ENCODE measurements at places on chromosomes 5 and 9.

- DNase-seq: no peak
Observed at GRCh38 chr5:1883120-1883924, 597 bp upstream of the IRX4 start.

GRCh38 chr9:115717298-115717697 lies 436.3 kb upstream of the PAPPA start:
- no peak for DNase-seq

DNA sequence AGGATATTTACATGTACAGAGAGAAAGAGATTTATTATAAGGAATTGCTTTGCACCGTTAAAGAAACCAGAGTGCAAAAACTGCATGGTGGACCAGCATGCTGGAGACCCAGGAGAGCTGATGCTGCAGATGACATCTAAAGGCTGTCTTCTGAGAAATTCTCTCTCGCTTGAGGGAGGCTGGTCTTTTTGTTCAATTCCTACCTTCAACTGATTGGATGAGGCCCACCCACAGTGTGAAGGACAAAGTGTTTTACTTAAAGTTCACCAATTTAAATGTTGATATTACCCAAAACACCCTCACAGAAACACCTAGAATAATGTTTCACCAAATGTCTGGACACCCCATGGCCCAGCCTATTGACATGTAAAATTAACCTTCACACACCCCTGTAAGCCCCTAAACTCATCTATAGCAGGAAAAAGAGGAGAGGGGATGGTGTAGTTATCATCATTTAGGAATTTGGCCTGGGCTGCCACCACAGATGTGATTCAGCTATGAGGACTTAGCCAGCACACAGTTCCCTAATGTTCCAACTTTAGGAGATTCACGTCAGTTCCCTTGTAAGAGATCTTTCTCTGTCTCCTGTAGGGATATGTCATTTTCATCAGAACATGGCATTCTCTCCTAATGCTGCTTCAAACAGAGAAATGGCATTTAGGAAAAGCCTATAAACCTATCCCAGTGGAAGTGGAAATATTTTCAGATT lies 358.2 kb upstream of the TLE4 start:
- no peak for DNase-seq

DNA sequence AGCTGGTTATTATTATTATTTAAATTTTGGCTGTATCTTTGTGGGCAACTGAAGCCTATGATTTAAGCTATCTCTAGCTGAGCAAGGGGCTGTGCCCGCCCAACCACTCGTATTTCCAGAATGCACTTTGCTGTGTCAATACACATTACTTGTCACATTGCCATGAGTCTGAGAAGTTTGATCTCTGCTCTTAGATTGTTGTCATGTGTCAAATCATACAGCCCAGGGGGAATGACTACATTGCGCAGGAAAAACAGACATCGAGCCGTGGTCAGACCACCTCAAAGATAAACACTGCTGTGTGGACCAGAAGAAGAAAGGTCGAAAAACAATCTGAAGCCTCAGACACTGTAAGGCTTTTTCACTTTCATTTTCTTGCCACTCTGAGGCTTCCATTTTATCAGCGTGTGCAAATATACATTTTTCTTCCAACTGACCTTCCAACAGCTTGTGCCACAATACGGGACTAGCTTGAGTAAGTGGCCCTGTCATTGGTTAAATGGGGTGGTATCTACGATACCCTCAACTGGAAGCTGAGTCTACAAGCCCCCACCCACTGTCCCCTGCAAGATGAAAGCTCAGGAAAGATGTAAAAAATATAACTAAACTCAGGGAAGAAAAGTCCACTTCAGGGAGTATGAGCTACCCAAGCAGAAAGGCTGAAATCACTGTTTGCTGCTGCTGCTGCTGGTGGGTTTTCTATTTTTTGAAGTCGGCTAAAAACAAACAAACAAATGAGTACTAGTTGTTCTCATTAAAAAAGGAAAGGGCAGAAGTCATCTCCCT lies 603.0 kb downstream of the BNC2 start:
- DNase-seq: no peak

GRCh38 chr5:125581311-125581710 lies 834.9 kb upstream of the ZNF608 start:
- no peak for DNase-seq

DNA sequence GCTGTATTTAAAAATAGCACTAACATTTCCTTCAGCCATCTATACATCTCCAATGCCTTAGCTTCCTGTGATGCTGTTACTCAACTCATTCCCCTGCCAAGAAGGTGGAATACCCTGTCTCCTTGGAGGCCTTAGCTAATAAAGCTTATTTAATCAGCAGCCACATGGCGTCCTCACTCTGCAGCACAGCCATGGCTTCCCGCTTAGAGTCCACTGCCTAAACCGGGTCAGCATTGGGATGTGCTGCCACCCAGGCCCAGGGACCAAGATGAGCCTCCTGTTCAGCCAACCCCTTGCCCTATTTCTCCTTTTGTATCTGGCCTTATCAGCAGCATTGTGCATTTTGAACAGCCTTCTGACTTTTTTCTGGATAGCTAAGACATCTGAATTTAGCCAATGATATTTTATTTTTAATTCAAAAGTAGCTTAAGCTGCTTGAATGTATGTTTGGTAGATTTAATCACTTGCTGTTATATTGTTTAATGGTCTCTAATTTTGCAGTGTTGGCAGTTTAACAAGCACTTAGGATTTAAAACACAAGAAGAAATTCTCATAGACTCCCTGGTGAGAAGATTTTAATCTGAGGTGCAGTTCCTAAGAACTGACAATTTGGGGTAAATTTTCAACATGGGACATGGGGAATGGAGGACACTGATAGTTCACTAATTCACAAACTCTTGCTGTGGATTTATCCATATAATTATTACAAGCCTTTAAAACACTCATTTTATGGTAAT lies 113.0 kb downstream of the RPS23 start:
- DNase-seq: no peak

DNA sequence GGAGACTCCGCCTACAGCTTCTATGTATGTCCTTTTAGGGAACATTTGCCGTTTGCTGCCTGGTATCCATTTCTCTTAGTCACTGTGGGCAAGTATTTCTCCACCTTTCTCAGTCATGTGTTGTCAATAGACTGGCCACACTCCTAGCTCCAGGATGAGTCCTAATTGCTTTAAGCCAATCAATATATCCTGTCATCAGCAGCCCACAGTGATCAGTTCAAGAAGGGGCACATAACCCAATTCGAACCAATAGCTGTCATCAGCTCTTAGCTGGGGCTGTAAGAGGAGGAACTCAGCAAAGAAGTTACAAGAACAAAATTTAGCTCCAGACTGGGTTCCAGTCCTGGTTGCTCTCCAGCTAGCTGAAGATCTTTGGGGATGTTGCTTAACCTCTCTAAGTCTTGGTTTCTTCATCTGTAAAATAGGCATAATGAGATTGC lies 70.7 kb upstream of the MAN2A1 start:
- DNase-seq: no peak

DNA sequence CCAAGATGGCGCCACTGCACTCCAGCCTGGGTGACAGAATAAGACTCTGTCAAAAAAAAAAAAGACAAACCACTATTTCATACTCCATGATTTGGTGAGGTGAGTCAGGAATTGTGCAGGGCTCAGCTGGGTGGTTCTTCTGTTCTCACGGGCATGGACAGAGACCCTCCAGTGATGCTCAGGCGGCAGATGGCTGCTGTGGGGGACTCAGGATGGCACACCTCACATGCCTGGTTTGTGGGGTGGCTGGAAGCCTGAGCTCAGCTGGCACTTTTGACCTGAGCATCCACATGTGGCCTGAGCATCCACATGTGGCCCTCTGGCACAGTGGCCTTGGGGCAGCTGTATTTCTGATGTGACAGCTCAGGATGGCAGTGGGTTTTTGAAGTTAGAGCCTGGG lies 217.2 kb downstream of the IRX2 start:
- DNase-seq: no peak

- no peak for DNase-seq
Observed at GRCh38 chr9:2790466-2790865, 53.4 kb downstream of the PUM3 start.

DNA sequence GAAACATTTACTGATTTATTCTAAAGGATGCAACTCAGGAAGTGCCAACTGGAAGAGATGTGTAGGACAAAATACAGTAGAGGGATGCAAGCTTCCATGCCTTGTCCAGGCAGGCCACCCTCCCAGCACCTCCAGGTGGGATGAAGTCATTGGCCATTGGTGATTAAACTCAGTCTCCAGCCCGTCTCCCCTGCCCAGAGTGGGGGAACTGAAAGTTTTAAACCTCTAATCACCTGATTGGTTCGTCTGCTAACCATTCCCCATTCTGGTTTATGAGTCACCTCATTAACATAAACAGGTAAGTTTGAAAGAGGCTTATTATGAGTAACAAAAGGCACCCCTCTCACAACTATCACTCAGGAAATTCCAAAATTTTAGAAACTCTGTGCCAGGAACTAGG lies 8.1 kb downstream of the TNFAIP8 start:
- DNase-seq: no peak

DNA sequence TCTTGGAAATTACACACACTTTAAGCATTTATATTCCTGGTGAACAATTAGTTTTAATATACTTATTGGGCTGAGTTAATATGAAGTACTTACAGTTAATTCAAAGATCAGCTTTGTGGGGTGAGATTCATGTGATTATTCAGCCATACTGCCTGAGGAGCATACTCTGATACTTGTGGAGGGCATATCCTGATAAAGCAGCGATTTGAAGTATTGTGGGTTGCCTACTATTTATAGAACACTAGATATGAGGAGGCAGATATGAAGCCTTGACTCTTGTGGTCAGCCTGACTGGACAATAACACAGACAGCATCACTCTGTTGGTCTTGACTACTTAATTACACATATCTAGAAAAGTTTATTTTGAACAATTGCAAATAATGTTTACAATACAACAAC lies 27.0 kb upstream of the AGGF1 start:
- DNase-seq: no peak

DNA sequence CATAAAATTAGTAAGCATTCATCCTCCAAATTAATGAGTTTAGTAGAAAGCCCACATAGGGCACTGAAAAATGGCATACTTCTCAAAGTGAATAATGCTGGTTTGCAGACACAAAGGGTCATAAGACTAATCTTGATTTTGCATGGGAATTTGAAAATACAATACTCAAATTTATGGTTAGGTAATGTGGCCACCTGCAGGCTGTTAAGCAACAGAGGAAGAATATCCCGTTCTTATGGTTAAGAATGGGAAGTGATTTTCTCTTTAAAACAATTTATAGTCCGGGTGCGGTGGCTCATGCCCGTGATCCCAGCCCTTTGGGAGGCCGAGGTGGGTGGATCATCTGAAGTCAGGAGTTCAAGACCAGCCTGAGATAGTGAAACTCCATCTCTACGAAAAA lies 9.4 kb upstream of the PLCXD3 start:
- DNase-seq: no peak

GRCh38 chr5:118921866-118922265 lies 66.5 kb downstream of the DTWD2 start:
- DNase-seq: no peak
